ENCODE measurements at places on chromosomes 16 and 17.
A peak's percentile ranks its signal among the peaks of the same experiment; 100 is the strongest.

- no peak for DNase-seq
Observed at GRCh38 chr17:53629188-53629587, 193.5 kb upstream of the KIF2B start.

DNA sequence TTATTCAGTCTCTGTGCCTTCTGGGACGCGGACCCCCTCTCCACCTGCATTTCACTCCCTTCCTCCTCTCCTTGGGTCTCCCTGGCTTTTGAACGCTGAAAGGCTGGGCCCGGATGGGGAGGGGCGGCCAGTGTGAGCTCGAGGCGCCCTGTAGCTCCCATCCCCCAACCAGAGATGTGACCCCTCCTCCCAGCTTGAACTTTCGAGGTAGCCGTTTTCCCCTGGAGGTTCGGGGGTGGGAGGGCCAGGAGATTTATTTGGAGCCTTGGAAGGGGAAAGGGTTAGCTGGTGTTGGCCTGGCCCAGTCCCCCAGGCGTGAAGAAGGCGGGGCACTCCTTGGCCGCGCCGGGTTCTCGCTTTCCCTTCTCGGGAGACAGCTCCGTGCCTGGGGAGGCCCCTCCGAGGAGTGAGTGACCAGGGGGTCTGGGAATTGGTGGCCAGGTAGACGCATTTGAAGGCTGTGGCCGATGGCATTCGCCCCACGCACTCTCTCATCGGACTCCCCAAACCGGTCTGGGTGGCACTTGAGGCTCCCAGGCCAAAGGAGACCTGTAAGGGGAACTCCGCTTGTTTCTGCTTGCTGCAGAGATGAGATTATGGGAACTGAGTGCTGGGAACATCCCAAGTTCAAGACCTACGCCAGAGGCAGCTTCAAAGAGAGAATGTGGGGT is 942 bp downstream of the LDAF1 start:
- peak; percentile 16 for DNase-seq

GRCh38 chr16:79452671-79453070 is 147.9 kb downstream of the MAF start:
- DNase-seq: no peak

GRCh38 chr17:55859301-55859795 is 108.5 kb downstream of the PCTP start:
- no peak for DNase-seq

GRCh38 chr17:16507918-16508533 is 16.0 kb upstream of the LRRC75A start:
- no peak for DNase-seq

GRCh38 chr16:3745751-3746355 is 28.5 kb upstream of the TRAP1 start:
- no peak for DNase-seq

DNA sequence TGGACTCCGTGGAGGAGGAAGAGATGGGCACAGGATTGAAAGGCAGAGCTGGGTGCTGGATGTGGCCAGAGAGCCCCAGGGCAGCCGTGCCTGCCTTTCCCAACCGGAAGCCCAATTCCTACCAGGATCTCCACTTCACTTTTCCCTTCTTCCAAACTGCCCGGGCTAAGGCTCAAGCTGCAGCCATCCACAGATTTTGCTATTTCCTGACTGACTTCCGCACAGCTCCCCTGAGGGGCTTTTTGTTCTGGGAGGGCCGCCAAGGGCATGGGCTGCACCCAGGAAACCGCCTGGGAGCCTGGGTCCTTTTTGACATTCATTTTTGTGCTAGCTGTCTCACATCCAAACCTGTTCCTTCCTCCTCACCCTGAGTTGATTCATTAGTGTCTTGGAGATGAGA is 4.2 kb downstream of the SHISA6 start:
- no peak for DNase-seq

- DNase-seq: no peak
Observed at GRCh38 chr17:62808576-62808970, 459 bp upstream of the MARCHF10 start.

DNA sequence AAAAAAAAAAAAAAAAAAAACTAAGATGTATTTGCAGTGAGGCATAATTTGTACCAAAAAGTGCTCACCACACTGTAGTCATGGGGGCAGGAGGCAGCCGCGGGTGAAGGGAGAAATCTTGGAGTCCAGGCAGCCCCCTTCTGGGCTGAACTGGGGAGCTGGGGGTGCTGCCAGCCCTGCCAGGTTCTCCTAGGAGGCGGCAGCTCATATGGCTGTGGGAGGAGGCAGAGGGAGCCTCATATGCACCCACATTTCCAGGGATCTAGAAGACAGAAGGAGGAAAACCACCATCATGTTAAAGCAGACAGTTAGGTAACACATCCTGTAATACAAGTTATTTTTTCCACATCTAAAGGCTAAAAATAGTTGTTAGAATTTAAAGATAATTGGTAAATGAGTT is 16.3 kb downstream of the MAPT start:
- no peak for DNase-seq

- no peak for DNase-seq
Observed at GRCh38 chr17:2157081-2157480, 102.2 kb downstream of the HIC1 start.

DNA sequence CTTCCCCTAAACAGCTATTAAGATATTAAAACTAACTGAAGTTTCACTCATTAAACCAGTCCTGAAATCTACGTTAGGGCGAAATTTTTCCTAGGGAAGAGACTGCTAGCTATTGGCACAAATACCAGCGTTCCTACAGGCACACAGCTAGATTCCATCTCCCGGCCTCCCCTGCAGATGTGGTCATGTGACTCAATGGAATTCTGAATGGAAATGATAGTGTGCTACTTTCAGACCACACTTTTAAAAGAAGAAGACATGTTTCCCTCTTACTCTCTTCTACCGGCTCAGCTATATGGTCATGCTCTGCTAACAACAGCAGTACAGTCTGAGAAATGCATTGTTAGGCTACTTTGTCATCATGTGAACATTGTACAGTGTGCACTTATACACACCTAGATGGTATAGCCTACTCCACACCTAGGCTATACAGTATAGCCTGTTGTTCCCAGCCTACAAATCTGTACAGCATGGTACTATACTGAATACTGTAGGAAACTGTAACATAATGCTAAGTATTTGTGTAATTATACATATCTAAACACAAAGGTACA is 31.4 kb downstream of the OGFOD1 start:
- DNase-seq: no peak

- DNase-seq: no peak
Observed at GRCh38 chr17:48624544-48625494, 1.3 kb downstream of the HOXB9 start.

- DNase-seq: no peak
Observed at GRCh38 chr16:88673716-88674379, 11.0 kb upstream of the MVD start.

DNA sequence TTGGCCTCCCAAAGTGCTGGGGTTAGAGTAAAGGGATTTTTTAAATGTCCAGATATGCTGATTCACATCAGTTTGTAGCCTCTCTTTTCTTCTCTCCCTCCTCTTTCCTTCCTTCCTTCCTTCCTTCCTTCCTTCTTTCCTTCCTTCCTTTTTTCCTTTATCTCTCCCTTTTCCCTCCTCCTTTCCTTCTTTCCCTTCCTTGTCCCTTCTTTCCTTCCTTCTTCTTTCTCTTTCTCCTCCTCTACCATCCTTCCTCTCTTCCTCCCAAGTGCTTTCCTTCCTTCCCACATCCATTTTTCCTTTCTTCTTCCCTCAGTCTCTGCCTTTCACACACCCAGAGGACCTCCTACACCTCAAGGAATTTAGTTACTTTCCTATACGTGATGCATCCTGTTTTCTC is 671.8 kb downstream of the HS3ST4 start:
- no peak for DNase-seq

DNA sequence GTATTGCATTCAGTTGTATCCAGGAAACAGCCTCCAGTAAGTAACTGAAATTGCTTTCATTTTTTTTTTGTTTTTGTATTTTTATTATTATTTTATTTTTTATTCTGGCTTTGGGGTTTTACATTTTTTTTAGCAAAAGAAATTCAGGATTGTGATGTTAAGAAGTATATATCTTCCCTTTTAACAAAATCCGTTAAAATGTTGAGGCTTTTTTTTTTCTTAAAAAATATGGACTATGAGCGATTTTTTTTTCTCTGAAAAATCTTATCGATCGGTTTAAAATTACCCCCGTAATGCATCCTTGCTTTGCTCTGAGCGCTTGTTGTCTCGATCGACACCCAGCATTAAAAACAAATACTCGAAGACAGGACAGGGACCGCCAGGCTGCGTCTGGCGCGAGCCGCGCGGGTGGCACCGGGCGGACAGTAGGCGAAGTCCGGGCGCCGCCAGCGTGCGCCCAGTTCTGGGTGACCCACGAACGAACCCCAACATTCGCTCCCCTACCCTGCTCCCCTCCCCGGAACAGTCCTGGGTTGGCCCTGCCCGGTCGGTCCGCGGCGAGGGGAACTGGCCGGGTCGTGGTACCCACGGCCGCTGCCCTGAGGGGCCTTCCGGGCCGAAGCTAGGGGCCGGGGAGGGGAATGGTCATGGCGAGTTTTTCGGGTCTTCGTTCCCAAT is 482 bp downstream of the BAHCC1 start:
- no peak for DNase-seq

DNA sequence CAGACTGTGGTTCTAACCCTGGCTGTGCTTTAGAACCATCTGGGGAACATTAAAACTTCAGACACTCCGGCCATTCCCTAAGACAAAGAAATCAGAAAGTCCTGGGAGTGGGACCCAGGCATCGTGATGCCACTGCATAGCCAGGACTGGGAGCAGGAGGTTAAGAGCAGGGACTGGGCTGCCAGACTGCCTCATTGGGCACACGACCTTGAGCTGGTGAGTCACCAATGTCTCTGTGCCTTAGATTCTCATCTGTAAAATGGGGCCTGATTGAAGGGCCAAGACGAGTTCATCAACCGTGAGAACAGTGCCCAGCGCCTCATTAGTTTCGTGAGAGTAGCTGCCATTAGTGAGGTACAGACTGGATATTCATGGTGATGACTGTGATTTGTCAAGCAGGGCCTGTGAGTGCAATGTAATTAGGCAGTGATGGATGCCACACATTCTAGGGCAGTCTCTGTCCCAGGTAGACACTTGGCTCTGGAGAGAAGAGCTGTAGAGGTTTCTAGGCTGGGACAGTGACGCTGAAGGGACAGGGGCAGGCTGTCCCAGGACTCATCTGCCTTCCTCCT is 196.8 kb downstream of the NTN1 start:
- DNase-seq: no peak

GRCh38 chr17:2018716-2019510 is 6.2 kb downstream of the RTN4RL1 start:
- no peak for DNase-seq

DNA sequence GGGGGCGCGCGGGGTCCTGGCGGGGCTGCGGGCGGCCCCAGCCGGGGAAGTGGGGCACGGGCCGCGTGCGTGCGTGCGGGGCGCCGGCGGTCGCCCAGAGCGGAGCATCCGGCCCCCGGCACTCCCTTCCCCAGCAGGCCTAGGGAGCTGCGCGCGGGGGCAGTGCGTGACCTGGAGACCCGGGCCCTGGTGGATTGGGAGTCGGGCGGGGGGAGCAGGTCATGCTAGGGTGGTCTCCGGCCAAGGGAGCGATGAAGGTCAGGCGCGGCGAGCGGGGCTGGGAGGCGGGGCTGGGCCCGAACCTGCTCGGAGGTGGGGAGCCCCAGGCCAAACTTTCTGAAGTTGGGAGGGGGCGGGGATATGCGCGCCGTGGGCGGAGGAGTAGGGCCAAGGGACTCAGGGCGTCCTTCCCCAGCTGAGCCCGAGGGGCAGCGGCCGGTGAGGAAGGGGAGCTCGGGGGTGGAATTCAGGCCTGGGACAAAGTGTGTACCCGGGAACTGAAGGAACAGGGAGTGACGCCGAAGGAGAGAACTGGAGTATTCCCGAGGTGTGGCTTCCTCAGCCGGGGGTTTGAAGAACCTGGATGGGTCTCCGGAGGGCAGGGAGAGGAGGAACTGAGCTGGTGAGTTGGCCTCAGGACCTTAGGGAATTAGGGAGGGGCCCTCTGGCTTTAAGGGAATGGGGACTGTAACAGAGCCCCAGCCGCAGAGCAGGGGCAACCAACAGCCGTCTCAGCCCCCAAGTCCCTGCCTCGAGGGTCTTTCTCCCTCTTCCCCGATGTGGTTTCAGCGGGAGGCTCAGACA is 589 bp downstream of the XYLT2 start:
- peak; percentile 57 for DNase-seq

GRCh38 chr16:1413684-1414531 is 596 bp downstream of the UNKL start:
- DNase-seq: peak; percentile 54

DNA sequence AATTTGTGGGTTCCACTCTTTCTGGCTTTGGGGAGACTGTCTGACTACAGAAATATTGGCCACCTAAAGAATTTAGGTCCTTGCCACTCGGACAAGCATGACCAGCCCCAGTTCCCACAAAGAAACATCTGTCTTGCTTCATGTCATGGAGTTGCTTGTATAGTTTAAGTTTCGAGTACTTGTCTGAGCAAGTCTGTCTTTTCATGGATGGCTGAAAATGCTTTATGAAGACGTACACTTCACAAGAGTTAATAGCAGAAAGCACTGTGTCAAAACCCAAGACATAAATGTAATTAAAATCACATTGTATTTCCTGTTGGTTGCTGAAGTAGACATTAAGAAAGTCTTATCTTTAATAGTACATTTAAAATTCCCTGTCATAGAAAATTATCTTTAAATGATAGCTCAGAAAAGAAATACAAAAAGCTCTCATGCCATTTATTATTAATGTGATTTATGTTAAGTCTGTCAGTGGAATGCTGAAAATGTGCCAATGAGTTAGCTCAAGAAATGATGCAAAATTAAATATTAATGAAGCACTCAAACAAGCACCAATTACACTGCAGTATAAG is 29.8 kb upstream of the XYLT2 start:
- DNase-seq: no peak

DNA sequence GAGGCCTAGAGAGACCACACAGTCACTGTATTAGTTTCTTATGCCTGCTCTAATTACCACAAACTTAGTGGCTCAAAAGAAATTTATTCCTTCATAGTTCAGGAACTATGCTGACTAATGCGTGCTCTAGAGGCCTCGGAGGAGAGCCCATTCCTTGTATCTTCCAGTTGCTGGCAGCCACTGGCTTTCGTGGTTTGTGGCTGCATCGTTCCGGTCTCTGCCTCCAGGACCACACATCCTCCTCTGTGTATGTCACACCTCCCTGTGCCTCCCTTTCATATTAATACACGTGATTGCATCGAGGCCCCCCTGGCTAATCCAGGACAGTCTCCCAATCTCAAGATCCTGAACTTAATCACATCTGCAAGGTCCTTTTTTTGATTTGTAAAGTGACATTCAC is 16.9 kb upstream of the MYLK3 start:
- no peak for DNase-seq

- no peak for DNase-seq
Observed at GRCh38 chr17:62616993-62617893, 10.2 kb upstream of the MRC2 start.

DNA sequence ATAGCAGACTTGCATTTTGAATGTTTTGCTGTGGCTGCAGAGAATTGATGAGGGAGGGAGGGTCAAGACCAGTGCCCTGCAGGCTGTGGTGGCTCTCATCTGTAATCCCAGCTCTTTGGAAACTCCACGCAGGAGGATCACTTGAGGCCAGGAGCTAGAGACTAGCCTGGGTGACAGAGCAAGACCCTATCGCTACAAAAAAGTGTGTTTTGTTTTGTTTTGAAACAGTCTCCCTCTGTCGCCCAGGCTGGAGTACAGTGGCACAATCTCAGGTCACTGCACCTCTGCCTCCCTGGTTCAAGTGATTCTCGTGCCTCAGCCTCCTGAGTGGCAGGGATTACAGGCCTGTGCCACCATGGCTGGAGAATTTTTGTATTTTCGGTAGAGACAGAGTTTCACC is 1.9 kb upstream of the UBE2G1 start:
- no peak for DNase-seq

Measured in stimulated activated CD4-positive, alpha-beta T cell treated with anti-CD3 and anti-CD28 coated beads, Interleukin-4, amount 100 ng/mL, for 4 hours (primary cell).